ENCODE measurements at places on chromosomes 6 and 20. TPM values are rescaled to one million over a fixed set of nuclear protein-coding genes. Genes with fewer than 3 reads are reported as not detected.

Gene PAX1
- total RNA-seq: not detected

- no peak for DNase-seq
Observed at GRCh38 chr6:89132057-89132456, 13.8 kb upstream of the PM20D2 start.

Gene CST7
- 6.1 TPM for total RNA-seq

Gene HTR1E
- total RNA-seq: not detected

Measured in esophagus squamous epithelium (tissue), 5 donors.